SK-MEL-5 (cell line): ENCODE measurements at places on chromosomes 4 and X.

- no peak for DNase-seq
Measured at GRCh38 chr4:52116641-52117040, 65.5 kb downstream of the SPATA18 start.

- DNase-seq: no peak
Measured at GRCh38 chrX:12505127-12505526, 286.1 kb upstream of the PRPS2 start.

DNA sequence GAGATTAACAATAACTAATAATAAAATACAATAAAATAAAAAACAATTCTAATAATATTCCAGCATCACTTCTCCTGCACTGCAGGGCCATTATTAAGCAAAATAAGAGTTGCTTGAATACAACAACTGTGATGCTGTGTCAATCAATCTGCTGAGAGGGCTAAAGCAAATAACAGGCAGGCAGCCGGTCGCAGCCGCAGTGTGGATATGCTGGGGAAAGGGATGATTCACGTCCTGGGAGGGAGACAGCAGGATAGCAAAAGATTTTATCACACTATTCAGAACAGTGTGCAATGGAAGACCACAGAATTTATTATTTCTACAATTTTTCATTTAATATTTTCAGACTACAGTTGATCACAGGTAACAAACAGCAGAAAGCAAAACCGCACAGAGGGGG lies 76.5 kb upstream of the SMARCAD1 start:
- DNase-seq: no peak

DNA sequence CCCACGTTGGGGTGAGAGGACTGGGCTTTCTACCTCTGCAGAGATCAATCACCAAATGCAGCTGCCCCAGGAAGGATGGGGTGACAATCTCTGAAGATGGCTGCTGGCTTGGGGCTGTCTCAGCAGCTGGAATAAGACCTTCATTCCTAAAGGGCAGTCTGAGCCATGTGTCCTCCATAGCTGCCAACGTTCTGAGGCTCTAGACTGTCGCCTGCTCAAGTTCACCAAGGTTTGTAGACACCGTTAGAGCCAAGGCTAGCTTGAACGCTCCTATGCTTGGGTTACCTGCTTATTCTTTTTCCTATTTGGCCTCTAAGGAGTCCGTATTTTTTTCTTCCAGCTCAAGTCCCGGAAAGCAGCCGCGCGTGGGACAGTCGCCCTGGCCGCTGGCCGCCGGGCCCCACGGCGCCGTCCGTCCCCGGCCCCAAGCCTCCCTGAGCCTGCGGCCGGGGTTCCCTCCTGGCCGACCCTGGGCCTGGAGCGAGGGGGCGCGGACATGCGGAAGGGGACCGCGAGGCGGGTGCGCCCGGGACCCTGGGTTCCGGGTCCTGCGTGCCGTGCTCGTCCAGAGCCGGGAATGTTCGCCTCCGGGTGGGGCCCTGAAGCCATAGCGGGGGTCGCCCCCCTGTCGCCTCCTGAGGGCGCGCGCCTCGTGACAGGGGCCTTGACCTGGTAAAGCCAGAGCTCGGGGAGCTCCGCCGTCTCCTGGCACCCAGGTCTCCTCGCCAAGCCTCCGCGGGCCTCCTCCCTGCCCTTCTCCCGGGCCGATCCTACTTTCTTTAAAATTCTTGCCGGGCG lies 23.3 kb downstream of the MRFAP1 start:
- DNase-seq: no peak

- peak; percentile 64 for DNase-seq
Measured at GRCh38 chr4:144174401-144175067, 34.0 kb upstream of the GYPA start.

- DNase-seq: no peak
Measured at GRCh38 chrX:12229986-12230385, 91.7 kb downstream of the FRMPD4 start.

- DNase-seq: no peak
Measured at GRCh38 chr4:67874986-67875385, 8.8 kb downstream of the TMPRSS11D start.

DNA sequence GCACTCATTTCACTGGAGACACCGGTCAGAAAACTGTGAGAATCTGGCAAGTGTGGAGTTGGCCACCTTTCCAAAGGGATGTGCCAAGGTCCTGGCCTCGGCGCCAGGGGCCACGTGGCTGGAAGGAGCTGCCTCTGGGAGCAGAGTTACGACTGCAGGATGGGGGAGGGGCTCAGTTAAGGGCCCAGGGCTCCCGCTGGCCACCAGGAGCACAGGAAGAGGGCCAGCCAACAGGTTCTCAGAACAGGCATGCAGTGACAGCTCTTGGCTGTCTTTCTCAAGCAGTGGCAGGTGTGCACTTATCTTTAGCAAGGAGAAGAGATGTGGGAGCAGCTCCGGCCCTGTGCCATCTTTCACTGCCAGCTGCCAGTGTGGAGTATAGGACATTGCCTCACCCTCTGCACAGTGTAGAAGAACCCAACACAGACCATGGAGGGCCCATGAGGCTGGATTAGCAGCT lies 115.9 kb upstream of the RBPJ start:
- DNase-seq: no peak

DNA sequence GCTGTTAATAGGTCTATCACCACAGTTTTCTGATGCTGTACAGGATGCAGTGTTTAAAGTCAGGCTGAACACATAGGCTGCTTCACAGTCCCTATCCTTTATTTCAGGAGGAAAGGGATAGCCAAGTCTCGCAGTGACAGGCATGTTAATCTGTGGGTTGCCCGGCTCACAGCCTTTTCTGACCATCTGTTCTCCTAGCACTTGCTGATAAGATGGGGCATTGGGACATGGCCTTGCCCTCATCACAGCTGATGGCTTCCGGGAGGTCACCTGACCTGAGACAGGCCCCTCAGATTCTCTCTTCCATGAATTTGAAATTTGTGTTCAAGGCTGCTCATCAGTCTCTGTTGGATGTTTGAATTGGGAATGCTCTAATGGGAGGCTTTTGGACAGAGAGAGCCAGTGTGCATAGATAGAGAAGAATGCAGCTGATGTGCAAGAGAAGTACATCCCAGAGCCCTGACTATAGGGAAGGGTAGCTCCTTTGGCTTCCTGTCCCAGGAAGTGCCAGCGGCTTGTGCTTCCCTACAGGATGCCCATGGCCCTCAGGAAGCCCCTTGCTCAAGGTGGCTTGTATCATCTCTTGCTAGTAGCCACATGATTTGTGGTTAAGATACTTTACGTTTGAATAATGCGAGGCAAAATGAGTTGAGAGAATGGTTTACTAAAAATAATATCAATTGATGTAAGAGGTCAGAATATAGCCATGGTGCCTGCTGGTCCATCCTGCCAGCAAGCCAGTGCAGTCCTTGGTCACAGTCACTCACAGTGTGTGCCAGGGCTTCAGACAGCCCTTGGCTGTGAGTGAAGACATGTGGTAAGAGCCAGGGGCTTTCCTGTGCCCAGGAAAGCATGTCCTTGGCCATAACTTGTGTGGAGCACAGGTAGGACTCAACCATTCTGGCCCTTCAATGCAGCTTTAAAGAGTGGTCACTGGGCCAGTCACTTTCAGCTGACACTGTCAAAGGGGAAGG lies 88.6 kb downstream of the TSPAN7 start:
- no peak for DNase-seq

- no peak for DNase-seq
Measured at GRCh38 chr4:128558896-128559679, 250.4 kb upstream of the JADE1 start.

DNA sequence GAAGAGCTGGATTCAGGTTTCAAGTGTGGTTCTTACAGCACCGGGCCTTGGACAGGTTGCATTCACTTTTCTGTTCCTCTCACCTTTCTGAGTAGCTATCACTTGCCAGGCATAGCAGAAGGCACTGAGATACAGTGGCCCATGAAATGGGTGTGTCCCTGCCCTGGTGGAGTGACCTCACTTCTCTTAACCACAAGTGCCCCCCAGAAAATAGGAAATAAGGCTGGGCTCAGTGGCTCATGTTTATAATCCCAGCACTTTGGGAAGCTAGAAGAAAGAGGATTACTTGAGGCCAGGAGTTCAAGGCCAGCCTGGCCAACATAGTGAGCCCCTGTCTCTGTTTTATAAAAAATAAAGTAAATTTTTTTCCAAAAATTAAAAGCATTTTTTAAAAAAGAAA lies 101.7 kb upstream of the KIT start:
- no peak for DNase-seq

- DNase-seq: peak; percentile 32
Measured at GRCh38 chr4:187798385-187798784, 197.2 kb upstream of the ZFP42 start.

GRCh38 chr4:153747406-153747955 lies 12.3 kb downstream of the RNF175 start:
- peak; percentile 54 for DNase-seq

DNA sequence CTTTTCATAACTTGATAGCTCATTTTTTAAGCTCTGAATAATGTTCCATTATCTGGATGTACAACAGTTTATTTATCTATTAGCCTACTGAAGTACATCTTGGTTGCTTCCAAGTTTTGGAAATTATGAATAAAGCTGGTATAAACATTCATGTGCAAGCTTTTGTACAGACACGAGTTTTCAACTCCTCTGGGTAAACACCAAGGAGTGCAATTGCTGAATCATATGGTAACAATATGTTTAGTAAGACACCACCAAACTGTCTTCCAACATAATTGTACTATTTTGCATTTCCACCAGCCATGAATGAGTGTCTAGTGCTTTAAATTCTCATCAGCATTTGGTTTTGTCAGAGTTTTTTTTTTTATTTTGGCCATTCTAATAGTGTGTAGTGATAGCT lies 266.7 kb upstream of the ATOH1 start:
- DNase-seq: no peak

DNA sequence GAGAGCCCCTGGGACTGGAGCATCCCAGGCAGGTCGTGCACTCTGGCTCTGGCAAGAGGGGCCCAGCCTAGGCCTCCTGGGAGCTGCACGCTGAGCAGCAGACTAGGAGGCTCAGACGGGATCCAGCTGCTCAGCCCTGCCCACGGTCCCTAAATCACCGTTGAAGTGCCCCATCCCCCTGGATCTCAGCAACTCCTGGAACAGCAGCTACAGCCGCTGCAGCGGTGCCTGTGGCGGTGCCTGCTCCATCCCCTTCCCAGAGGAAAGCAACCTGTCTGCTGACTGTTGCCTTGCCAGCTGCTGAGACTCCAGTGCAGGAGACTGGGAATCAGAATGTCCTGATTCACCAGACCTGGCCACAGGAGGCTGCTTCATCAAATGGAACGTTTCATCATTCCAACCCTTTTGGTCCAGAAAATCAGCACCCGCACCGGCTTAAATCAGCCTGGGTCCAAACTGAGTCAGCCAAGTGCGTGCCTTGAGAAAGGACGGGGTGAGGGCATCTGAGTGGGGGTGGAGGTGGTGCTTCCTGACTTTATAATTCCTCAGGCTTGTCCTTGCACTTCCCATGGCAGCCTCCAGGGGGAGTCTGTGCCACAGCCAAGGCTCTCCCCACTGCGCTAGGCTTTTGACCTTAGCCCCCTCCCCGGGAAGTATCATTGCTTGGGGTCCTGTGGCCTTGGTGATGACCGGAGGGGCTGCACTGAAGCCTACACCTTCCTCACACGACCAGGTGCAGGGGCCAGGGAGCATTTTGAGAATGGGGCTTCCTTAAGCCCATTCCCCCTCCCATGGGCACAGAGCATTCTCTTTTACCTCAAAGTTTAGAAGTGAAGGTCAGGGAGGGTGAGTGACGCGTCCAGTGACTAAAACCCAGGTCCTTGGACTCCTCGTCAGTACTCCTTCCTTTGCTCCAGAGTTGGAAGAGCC lies 6.5 kb downstream of the ZNF185 start:
- DNase-seq: peak; percentile 53

GRCh38 chr4:122718281-122718680 lies 14.2 kb upstream of the BBS12 start:
- no peak for DNase-seq

- peak; percentile 42 for DNase-seq
Measured at GRCh38 chrX:94751611-94752010, 1077.6 kb downstream of the FAM133A start.
